Endothelial cell of coronary artery (primary cell): ENCODE measurements at places on chromosomes 11 and 22. TPM values are rescaled to one million over a fixed set of nuclear protein-coding genes. Genes with fewer than 3 reads are reported as not detected.

LMNTD2 gene
- total RNA-seq: 0.36 and 1.1 TPM in 2 replicates

MFRP gene
- total RNA-seq: under 0.01 TPM in 1 of 2 replicates, not detected in the other

FZD4 gene
- 110 and 119 TPM in 2 replicates for total RNA-seq

UCP3 gene
- 0.18 and 0.38 TPM in 2 replicates for total RNA-seq

LINC01488 gene
- not detected in 2 replicates for total RNA-seq

SPON1 gene
- not detected in 2 replicates for total RNA-seq

TP53I11 gene
- 25.2 and 28.9 TPM in 2 replicates for total RNA-seq

C11orf87 gene
- total RNA-seq: under 0.01 TPM in 1 of 2 replicates, not detected in the other

FGF4 gene
- total RNA-seq: not detected in 2 replicates

CLDN5 gene
- 433 and 857 TPM in 2 replicates for total RNA-seq

CTSW gene
- total RNA-seq: not detected in 2 replicates

CAVIN3 gene
- 39.6 and 119 TPM in 2 replicates for total RNA-seq

PLAAT3 gene
- total RNA-seq: 22.5 and 51.3 TPM in 2 replicates

CDC42BPG gene
- 0.09 and 0.18 TPM in 2 replicates for total RNA-seq

UBQLNL gene
- under 0.01 TPM in 1 of 2 replicates, not detected in the other for total RNA-seq

TCF20 gene
- total RNA-seq: 15.4 and 16.8 TPM in 2 replicates

NXPE1 gene
- not detected in 2 replicates for total RNA-seq

CSTF3 gene
- 29.6 and 31.3 TPM in 2 replicates for total RNA-seq

OR51I1 gene
- total RNA-seq: not detected in 2 replicates

TBX1 gene
- total RNA-seq: 6.5 and 13.4 TPM in 2 replicates

FGF3 gene
- not detected in 2 replicates for total RNA-seq

KREMEN1 gene
- total RNA-seq: 0.27 and 0.38 TPM in 2 replicates

PTPRJ gene
- 6.0 and 11.8 TPM in 2 replicates for total RNA-seq

UPK2 gene
- not detected in 2 replicates for total RNA-seq

TRPM5 gene
- not detected in 2 replicates for total RNA-seq

SHISAL1 gene
- under 0.01 and 0.09 TPM in 2 replicates for total RNA-seq

IRAG1 gene
- 0.18 and 1.6 TPM in 2 replicates for total RNA-seq

TMEM132A gene
- 74.9 and 87.1 TPM in 2 replicates for total RNA-seq

TH gene
- not detected in 2 replicates for total RNA-seq

MS4A14 gene
- total RNA-seq: not detected in 2 replicates

PIK3C2A gene
- 78.3 and 96.2 TPM in 2 replicates for total RNA-seq

SF1 gene
- 65.3 and 107 TPM in 2 replicates for total RNA-seq

EHF gene
- not detected in 2 replicates for total RNA-seq

BAIAP2L2 gene
- total RNA-seq: 0.09 and 0.28 TPM in 2 replicates

TRIM51G gene
- not detected in 2 replicates for total RNA-seq

RAB39A gene
- total RNA-seq: 0.09 TPM in 1 of 2 replicates, not detected in the other

IL18 gene
- 5.5 TPM in 1 of 2 replicates, not detected in the other for total RNA-seq

MIAT gene
- 0.27 and 0.47 TPM in 2 replicates for total RNA-seq

CRYBB3 gene
- total RNA-seq: not detected in 2 replicates

BEST1 gene
- 0.28 TPM in 1 of 2 replicates, not detected in the other for total RNA-seq

CD6 gene
- not detected in 2 replicates for total RNA-seq

TRIM6 gene
- total RNA-seq: 0.81 and 1.2 TPM in 2 replicates

IGF2 gene
- 3.6 and 4.7 TPM in 2 replicates for total RNA-seq

APLP2 gene
- 718 and 764 TPM in 2 replicates for total RNA-seq

SNRPD3 gene
- 190 and 254 TPM in 2 replicates for total RNA-seq

A4GALT gene
- total RNA-seq: 8.5 and 24.5 TPM in 2 replicates

POU2AF2 gene
- not detected in 2 replicates for total RNA-seq

C11orf86 gene
- not detected in 2 replicates for total RNA-seq

PRG3 gene
- not detected in 2 replicates for total RNA-seq

DENND6B gene
- 0.72 and 1.5 TPM in 2 replicates for total RNA-seq

CD3D gene
- total RNA-seq: not detected in 2 replicates
